ENCODE measurements at places on chromosomes 5 and 9.

- no peak for DNase-seq
These were observed 305.0 kb upstream of the MEF2C start for GRCh38 chr5:89187883-89188465.

DNA sequence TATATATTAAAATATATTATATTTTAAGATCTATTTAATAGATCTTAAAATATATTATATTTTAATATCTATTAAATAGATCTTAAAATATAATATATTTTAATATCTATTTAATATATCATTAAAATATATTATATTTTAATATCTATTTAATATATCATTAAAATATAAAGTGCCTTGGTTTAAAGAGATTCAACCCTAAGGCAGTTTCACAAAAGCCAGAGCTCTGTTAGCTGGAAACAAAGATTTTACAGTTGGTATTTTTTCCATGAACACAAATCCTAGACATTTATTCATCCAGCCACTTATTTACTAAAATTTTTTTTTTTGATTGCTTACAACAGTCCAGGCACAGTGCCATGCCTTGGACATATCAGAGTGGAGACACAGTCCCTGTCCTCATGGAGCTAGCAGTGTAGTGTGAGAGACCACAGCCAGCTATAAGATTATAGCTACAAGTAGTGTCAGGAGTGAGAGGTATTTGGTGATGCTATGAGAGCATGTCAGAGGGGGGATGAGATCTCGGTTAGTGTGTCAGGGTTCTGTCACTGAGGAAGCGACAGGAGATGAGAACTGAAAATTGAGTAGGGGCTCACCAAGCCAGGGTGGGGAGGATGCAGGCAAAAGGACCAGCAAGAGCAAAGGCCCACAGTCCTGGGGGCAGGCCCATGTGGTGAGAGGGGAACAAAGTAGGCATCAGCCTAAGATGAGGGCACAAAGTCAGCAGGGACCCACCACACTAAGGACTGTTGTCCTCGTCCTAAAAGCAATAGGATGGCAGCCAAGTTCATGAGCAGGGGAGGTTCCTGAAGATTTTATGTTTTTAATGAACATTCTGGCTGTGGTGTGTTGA, 74.5 kb downstream of the FBXO38 start:
- no peak for DNase-seq

GRCh38 chr9:18976709-18977531, 56.1 kb downstream of the SAXO1 start:
- no peak for DNase-seq

GRCh38 chr5:97525780-97526179, 342.7 kb upstream of the RIOK2 start:
- DNase-seq: no peak

GRCh38 chr9:5869315-5870019, 21.2 kb upstream of the MLANA start:
- no peak for DNase-seq

DNA sequence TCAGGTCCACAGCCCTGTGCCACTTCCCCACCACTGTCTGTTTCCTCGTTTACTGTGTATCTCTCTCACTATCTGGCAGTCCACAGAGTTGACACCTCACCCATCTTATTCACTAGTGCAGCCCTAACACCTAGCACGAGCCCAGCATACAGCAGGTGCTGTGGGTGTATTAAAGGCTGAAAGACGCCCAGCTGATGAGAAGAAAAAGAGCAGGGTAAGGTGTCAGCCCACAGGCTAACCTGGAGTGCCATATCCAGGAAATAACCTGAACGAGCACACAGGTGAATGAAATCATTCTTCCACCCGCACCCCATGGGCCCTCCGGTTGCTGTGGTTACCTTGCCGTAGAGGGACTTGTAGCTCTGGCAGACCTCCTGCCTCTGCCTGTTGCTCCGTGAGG, 18.6 kb downstream of the ANXA6 start:
- no peak for DNase-seq

DNA sequence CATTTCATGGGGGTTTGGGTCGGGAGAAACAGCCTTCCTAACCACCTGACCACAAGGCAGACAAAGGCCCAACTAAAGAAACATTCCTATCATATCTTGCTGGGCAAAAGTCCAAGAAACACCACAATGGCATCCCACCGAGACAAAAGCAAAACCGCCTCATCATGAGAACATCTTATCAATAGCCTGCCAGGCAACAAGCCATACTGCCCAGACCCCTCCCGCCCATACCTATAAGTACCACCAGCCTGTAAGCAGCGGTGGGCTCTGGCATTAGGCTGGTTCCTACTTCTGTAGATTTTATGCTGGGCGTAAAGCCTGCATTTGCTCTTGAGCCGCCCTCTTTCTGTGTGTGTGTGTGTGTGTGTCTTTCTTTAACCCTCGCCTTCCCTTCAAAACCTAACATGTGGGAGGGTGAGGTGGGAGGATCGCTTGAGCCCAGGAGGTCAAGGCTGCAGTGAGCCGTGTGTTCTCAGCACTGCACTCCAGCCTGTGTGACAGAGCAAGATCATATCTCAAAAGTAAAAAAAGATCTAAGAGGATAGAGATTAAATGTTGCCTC, 56.9 kb downstream of the PDE6A start:
- no peak for DNase-seq

DNA sequence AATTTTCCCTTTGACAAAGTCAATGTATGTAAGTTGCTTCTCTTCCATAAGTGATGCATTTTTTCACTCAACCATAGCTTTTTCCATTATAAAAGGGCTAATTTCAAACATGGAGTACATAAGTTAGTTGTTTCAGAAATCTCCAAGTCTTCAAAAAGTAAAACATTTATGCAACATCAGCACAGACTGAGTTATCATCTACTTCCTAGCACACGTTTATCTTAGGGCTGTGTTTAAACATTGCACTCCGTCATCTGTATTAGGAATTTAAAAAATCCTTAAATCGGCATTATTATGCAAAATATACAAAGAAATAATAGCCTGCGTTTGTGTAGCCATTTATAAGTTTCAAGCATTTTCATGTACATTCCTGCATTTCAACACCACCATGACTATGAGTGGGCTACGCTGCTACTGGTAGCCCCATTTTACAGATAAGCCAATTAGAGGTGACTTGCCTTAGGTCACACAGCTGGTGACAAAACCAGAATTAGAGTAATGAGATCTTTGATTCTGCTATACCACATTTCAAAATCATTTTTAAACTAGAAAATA, 43.4 kb downstream of the PTPN3 start:
- DNase-seq: no peak

- DNase-seq: no peak
These were observed 3.1 kb upstream of the GNPDA1 start for GRCh38 chr5:142015781-142016533.

DNA sequence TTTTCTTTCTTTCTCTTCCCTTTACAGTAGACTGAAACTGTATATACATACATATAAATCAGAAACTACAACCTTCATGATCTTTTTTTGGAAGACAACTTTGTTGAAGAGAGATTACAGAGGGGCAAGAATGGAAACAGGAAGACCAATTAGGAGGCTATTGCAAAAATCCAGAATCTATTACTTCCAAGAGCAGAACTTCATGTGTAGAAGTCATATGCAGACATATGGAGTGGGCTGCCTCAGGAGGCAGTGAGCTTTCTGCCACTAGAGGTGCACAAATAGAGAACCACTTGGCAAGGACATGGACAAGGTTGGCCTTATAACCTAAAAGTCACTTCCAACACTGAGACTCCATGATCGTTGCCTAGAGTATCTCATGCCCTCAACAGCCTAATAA, 157.8 kb upstream of the NR4A3 start:
- no peak for DNase-seq

- DNase-seq: no peak
These were observed 14.3 kb downstream of the DAP start for GRCh38 chr5:10746711-10747110.

GRCh38 chr5:127840198-127840524, 137.0 kb downstream of the CCDC192 start:
- DNase-seq: no peak

DNA sequence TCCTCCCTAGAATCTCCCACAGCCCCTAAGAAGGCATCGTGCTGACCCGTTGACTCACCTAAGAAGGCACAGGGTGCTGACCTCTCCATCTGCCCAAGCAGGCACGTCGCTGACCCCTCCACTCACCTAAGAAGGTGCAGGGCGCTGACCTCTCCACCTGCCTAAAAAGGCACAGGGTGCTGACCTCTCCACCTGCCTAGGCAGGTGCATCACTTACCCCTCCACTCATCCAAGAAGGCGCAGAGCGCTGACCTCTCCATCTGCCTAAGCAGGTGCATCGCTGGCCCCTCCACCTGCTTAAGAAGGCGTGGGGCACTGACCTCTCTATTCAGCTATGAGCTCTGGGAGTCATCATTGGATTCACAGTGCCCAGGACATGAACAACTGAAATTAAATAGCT, 54.4 kb upstream of the FCN1 start:
- DNase-seq: no peak

- DNase-seq: no peak
These were observed 94.3 kb upstream of the DAB2 start for GRCh38 chr5:39519079-39519478.

GRCh38 chr9:137380606-137381005, 42.4 kb downstream of the EXD3 start:
- no peak for DNase-seq

- DNase-seq: no peak
These were observed 905.6 kb upstream of the CDH6 start for GRCh38 chr5:30287890-30288289.

GRCh38 chr5:111551569-111552275, 39.4 kb upstream of the STARD4 start:
- no peak for DNase-seq

DNA sequence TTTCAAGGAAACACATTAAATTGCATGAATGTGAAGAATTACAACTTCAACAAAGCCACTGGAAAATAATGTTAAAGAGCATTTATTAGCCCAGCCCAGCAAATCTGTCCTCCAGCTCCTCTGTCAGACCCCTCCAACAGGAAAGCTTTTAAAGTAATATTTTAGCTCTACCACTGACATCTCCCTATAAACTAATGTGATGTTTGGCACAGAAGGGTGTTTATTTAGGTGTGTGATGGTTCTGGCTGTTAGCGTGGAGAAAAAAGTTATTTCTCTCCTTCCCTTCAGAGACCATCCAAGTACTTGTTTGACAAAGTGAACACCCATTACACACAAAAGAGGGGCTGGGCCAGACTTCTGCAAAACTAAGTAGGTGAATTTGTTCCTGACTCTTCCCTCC, 111.9 kb upstream of the TARS1 start:
- no peak for DNase-seq

Measured in naive thymus-derived CD4-positive, alpha-beta T cell (primary cell).